ENCODE measurements at places on chromosomes 6 and 20.
A peak's percentile ranks its signal among the peaks of the same experiment; 100 is the strongest.

DNA sequence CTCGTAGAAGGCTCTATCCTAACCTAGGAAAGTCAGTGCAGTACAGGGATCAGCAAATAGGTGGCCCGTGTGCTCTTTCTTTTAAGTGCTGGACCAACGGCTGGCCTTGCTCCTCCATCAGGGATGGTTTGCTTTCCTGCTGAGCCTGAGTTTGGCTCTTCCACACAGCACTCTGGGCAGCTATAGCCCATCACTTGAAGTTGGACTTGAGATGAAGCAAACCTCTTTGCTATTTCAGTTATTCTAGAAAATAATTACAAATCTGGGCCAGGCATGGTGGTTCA lies 66.9 kb upstream of the KCNK16 start:
- no peak for DNase-seq

- no peak for DNase-seq
These were observed 95.6 kb upstream of the SHLD1 start for GRCh38 chr20:5654557-5654956.

DNA sequence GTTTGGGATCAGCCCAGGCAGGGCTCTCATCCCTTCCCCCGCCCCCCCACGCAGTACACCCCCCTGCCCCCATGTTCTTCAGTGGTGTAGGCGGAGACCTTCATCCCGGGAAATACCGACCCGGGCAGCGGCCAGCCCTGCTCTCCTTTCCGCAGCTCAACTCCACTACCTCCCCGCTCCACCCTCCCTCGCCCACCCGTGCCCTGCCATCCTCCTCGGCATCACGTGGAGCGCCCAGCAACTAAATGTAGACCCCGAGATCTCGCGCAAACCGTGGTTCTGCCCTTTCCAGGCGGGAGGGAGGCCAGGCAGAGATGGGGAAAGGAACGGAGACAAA lies 1932.2 kb upstream of the DEFB115 start:
- no peak for DNase-seq

DNA sequence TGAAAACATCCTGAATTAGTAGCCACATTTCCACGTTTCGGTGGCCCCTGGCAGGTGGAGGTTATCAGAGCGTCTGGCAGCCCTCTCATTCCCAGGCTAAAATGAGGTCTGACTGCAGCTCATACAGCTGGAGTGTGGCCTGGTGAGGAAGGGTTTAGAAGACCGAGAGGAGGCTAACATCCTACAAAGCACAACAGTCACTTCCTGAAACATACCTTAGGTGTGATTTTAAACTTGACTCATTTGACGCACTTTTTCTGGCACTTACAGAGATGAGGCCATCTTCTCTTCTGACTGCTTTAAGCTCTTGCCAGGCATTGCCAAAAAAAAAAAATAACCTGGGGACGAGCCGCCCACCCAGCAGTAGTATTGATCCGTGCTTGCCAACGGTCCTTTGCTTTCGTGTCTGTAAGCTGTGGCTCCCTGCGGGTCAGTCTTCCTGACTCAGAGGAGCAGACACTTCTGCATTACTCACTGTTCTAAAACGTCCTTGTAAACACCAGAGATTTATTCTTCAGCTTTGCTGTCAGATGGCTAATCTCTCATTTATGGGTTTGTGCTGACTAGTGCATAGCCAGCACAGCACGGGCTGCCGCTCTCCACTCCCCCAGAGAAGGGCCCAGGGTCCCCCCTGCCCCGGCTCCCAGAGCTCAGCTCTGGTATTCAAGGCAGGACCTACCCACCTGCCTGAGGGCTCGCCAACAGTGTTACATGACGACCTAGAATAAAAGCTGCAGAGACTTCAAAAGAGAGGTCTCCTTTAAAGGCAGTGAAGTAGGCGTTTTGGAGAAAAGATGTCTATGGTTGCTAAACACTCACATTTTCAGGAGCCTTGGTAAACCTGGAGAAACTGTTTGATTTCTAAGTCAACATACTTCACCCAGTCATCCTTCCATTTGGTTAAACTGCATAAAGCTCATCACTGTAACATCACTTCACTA lies 78.5 kb upstream of the FRMD1 start:
- DNase-seq, result peak; percentile 52

- DNase-seq, result no peak
These were observed 4.8 kb downstream of the UBD start for GRCh38 chr6:29554764-29555163.

GRCh38 chr6:54916858-54917257 lies 70.3 kb downstream of the FAM83B start:
- no peak for DNase-seq

DNA sequence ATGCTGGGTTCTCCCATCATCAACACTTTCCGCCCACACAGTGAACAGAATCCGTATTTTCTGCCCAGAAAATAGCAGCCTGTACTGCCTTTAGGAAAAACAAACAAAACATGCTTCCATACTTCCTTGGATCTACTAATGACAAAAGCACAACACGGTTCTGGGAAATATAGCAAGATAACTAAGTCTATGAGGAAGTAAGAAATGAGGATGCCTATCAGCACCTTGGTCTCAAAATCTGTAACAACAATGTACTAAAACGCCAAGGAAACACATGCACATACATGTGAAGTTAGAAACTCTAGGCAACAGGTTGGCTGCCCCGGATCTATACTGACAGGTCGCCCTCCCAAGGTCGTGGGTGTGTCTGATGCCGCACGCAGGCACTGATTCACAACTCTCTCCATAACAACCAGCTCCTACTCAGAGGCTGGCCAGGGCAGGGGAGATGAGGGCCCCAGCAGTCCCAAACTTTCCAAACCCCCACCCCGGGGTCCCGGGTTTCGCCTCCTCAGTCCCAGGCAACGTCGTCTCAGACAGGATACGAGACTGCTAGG lies 710 bp downstream of the BTBD9 start:
- no peak for DNase-seq

GRCh38 chr6:157944983-157945931 lies 36.4 kb upstream of the SYNJ2 start:
- DNase-seq, result no peak

DNA sequence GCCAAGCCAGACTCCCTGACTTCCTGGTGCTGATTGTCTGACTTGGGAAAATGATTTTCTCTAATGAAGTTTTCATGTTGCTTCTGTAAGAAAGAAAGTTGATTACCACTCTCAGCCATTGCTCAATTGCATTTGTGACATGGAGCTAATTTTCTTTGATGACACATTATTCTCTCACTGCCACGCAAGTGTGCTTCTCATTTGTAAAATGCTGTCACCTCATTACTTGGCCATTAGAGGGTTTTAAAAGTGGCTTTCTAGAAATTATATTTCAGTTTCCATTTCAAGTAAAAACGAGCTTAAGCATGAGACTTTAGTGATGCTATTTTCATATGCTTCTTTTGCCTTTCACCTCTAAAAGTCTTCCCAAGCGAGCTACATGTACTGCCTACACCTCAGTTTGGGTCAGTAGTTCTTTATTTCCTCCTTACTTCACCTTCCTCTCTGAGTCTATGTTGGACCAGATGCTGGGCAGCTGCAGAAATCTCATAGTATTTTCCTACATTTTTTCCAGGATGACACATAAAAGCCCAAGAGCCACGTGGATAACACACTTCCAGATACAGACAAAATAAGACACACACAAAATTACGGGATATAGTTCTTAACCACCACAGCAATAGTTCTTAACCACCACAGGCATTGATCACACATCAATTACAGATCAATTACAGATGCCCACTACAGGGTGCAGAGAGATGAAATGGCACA lies 6.3 kb upstream of the FAM210B start:
- no peak for DNase-seq

- DNase-seq, result no peak
These were observed 7.3 kb upstream of the NAA20 start for GRCh38 chr20:20009784-20010253.

GRCh38 chr20:23317081-23317480 lies 33.5 kb upstream of the NXT1 start:
- no peak for DNase-seq

DNA sequence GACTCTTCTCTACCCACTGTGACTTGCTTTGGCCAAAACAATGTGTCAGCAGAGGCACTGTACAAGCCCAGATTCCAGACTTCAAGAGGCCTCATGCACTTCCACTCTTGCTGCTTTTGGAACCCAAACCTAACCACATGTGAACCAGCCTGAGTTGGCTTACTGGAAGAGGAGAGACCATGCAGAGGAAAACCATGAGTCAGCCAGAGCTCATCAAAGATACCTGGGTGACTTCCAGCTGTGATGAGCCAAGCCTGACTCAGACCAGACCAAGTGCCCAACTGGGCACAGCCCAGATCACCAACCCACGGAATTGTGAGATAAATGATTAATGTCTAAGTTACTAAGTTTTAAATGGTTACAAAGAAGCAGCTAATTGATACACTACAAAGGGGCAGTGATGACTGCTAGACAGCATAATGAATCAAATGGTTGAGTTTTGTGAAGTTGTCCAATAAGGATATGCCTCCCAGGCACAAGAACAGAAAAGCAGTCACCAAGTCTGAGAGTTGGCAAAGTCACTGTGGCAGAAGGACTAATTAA lies 16.2 kb upstream of the BEND6 start:
- no peak for DNase-seq

- DNase-seq, result no peak
These were observed 254.5 kb downstream of the TAF4 start for GRCh38 chr20:61811166-61811565.

- DNase-seq, result peak; percentile 58
These were observed 1.5 kb downstream of the ID4 start for GRCh38 chr6:19838442-19839236.

GRCh38 chr20:20955892-20956291 lies 150.3 kb downstream of the LINC00237 start:
- no peak for DNase-seq

GRCh38 chr6:170223718-170224693 lies 66.9 kb downstream of the DLL1 start:
- DNase-seq, result no peak

DNA sequence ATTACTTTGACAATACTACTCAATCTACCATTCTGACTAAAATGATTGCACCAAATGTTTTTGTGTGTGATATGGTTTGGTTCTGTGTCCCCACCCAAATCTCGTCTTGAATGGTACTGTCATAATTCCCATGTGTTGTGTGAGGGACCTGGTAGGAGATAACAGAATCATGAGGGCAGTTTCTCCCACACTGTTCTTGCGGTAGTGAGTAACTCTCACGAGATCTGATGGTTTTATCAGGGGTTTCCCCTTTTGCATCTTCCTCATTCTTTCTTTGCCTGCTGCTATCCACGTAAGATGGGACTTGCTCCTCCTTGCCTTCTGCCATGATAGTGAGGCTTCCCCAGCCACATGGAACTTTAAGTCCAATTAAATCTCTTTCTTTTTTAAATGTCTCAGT lies 20.8 kb downstream of the SYCP2 start:
- no peak for DNase-seq

- no peak for DNase-seq
These were observed 306.5 kb upstream of the HS3ST5 start for GRCh38 chr6:114649298-114649697.

DNA sequence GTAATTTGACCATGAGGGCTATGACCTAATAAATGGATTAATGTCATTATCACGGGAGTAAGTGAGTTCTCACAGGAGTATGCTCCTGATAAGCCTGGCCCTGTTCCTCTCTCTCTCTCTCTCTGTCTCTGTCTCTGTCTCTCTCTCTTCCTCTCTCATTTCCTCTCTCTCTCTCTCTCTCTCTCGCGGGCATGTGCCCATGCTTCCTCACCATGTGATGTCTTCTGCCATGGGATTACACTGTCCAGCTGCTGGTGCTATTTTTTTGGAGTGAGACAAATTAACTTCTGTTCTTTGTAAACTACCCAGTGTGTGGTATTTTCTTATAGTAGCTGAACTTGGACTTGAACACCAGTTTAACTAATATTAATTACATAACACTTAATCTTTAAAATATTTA lies 374.3 kb upstream of the GJE1 start:
- no peak for DNase-seq

- no peak for DNase-seq
These were observed 192.2 kb upstream of the SYNDIG1 start for GRCh38 chr20:24277196-24277595.

DNA sequence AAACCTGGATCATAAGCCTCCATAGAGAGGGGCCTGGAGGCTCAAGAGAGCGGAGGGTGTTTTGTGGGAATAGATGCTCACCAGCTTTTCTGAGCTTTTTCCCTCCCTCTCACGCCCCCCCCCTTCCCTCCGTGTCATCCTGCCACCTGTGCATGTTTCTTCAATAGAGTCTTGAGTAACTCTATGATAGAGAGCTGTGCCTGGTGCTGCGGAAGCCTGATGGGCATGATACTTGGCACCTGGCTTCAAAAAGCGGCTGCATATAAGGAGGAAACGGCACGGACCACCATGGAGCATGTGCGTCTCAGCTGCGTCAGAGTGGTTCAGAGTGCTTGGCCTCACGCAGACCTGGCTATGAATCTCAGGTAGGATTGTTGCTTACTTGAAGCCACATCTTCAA lies 198.9 kb downstream of the CDH4 start:
- no peak for DNase-seq

GRCh38 chr6:113539623-113540022 lies 317.5 kb upstream of the MARCKS start:
- DNase-seq, result no peak

GRCh38 chr6:44785130-44785529 lies 397.6 kb downstream of the CDC5L start:
- no peak for DNase-seq

GRCh38 chr6:157269261-157269794 lies 54.0 kb downstream of the TMEM242 start:
- DNase-seq, result no peak

DNA sequence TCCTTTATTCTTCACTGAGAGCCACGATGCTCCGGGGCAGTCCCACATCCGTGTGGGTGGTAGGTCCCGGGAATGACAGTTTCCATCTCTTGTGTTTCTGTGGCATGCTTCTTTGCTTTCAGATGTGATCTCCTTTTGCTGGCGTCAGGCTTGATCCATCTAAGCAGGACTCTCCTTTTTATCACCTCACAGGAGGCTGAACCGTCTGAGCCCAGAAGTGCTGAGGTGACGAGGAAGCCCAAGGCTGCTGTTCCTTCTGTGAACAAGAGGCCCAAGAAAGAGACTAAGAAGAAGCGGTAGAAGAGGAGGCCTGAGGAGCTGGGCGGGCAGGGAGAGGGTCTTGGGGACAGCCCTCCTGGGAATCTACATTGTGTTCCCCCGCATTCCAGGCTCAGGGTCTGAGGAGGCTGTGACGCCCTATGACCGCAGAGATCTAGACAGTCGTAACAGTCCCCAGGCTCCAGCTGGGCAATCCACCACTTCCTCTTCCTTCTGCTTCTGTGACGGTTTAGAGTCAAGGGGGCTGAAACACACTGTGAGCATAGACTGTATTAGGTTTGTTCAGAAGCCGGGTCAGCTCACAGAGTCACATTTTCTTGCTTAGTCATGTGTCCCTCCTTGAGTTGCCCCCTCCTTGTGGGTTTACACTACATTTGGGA lies 26.8 kb downstream of the MANBAL start:
- DNase-seq, result no peak

DNA sequence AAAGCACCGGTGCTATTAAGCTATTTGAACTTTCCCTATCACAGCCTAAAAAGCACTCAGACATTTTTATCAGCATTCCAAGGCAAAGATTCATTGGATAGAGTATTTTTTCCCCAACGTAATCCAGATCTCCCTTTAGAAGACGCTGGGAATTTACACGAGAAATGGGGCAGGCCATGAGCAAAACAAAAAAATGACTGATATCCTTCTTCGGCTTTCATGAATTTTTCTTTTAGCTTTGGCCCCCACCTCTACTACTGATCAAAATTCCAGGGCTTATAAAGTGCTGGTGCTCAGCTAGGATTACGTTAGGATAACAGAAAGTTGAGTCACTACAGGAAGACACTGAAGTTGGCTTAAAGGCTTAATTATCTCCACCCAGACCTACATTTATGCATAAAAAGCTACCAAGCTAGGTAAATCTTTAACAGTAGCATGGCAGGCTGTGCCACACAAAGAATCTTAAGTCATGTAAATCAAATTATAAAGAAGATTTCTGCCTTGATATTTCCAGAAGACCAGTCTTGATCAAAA lies 418.5 kb upstream of the BTBD3 start:
- DNase-seq, result no peak

Data from H1 (cell line).